ENCODE measurements at places on chromosomes 3 and 15. TPM values are rescaled to one million over a fixed set of nuclear protein-coding genes. Genes with fewer than 3 reads are reported as not detected.

CEP19 gene
- polyA plus RNA-seq: 6.5 TPM

DNA sequence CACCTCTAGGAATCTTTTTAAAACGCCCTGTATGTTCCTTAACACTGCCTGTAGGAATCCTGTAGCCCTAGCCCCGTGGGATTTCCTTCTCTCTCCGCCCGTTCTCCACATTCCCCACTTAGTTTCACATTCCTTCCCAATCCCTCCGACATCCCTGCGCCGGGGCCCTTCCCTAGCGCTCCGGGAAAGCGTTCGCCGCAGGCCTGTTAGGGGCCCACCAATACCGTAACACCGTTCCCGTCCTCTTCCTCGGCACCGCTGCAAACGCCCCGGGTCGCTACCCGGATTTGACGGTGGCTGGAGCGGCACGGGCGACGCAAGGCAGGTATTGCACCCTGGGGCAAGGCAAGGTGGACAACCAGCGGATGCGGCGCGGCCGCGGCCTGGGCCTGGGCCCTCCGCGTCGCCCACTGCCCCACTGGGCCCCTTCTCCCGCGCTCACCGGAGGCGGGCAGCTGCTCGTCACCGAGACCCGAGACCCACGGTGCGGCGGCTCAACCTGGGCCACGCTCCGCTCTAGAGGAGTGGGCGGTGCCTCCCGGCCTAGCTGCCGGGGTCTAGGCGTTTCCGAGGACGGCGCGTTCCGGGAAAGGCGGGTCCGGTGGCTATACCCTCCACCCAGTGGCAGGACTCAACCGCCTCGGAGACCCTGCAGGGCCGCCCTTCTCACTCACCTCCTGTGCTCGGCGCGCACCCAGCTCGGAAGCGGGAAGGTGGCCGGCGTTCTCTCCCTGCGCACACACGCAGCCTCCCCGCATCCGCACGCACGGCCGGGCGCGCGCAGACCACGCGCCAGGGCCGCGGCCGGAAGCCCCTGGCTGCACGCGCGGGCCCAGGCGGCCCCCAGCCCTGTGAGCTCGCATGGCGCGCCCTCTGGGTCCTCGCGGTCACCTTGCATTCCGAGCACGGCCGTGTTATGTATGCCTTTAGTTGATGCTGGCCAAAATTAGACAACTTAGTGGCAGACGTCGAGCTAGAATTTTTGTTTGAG, at the start of gene B3GALNT1:
B3GALNT1 (minus strand) TSS at position 789 of the 991 bp plus-strand sequence. CDS start 18,595 bp downstream, outside the sequence.
- DNase-seq: peak; percentile 60

OR5K2 gene
- not detected for polyA plus RNA-seq

DNA sequence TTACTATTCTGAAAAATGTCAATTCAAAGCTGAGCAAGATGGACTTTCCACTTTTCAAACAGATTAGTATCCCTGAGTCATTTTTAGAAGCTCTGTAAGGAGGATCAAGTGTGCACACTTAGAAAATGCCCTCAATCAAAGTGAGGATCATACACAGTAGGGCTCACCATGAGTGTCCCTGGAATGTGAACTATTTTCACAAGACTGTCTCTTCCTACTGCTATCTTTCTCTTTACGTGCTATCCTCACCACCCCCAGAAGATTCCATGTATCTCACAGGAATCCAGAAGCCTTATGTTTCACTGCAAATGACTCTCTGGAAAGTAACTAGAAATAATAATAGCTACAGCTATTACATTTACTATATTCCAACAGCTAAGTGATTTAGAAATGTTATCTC, 349.9 kb upstream of the TGFBR2 start:
- no peak for DNase-seq

GRCh38 chr15:90782442-90782841, 65.3 kb downstream of the BLM start:
- no peak for DNase-seq

- DNase-seq: peak; percentile 54
Observed at GRCh38 chr3:185820973-185821758, 3.7 kb downstream of the IGF2BP2 start.

ALS2CL gene
- polyA plus RNA-seq: 9.7 TPM

DNA sequence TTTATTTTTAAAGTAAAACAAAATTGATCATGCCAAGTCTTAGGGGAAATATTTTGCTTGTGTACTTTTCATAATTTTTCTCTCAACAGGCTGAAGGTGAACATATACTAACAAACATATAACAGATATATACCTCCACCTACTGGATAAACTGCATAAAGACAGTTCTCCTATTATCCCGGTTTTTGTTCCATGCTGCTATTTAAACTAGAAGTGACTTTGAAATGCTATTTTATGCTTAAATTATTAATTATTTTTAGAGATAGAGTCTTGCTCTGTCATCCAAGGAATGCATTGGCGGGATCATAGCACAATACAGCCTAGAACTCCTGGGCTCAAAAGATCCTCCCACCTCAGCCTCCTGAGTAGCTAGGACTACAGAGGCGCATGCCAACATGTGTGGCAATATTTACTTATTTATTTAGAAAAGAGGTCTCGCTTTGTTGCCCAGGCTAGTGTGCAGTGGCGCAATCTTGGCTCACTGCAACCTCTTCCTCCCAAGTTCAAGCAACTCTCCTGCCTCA, 49.8 kb downstream of the ST3GAL6 start:
- DNase-seq: no peak

- no peak for DNase-seq
Observed at GRCh38 chr3:16329826-16330129, 64.8 kb downstream of the OXNAD1 start.

GRCh38 chr3:64161481-64161952, 63.7 kb downstream of the PRICKLE2 start:
- no peak for DNase-seq

GRCh38 chr3:119628816-119629445, 31.2 kb downstream of the PLA1A start:
- no peak for DNase-seq

DNA sequence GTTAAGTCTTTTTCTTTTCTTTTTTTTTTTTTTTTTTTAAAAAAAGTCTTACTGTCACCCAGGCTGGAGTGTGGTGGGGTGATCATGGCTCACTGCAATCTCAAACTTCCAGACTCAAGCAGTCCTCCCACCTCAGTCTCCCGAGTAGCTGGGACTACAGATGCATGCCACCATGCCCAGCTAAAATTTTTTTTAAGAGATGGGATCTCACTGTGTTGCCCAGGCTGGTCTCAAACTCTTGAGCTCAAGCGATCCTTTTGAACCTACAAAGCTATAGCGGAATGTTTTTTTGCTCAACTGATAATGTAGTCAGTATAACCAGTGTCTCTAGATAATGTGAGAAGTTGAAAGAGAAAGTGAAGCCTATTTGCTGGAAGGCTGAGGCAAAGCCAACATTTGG, 3.9 kb upstream of the IGF2BP2 start:
- DNase-seq: no peak

Data from right renal cortex interstitium (tissue), 3 donors.